ENCODE measurements at places on chromosomes 5 and 9.

- DNase-seq, result no peak
Measured at GRCh38 chr9:134301387-134302129, 24.7 kb upstream of the RXRA start.

- DNase-seq, result no peak
Measured at GRCh38 chr9:122228568-122229484, at the start of gene LHX6. Gene LHX6 (minus strand): TSS chr9:122228957. CDS start chr9:122228740, 217 bp downstream.

- DNase-seq, result no peak
Measured at GRCh38 chr9:68887232-68887631, 126.7 kb downstream of the PRKACG start.

GRCh38 chr5:139167533-139167932, 30.6 kb downstream of the SIL1 start:
- DNase-seq, result no peak
